Fibroblast of lung (primary cell): ENCODE measurements at places on chromosomes 5 and 9. TPM values are rescaled to one million over a fixed set of nuclear protein-coding genes. Genes with fewer than 3 reads are reported as not detected.

Gene FOXD4L3
- total RNA-seq: under 0.01 TPM in 1 of 2 replicates, not detected in the other

Gene HBEGF
- 1.8 TPM in 2 replicates for total RNA-seq

Gene IL7R
- total RNA-seq: 10.3 and 67.9 TPM in 2 replicates

Gene TAF11L14
- total RNA-seq: not detected in 2 replicates

Gene PCDHGA7
- total RNA-seq: 2.8 and 6.8 TPM in 2 replicates

Gene GABRA6
- total RNA-seq: not detected in 2 replicates

Gene MCTP1
- total RNA-seq: 3.6 and 7.9 TPM in 2 replicates

Gene SLC23A1
- not detected in 2 replicates for total RNA-seq

Gene MAMDC2
- 5.4 and 23.0 TPM in 2 replicates for total RNA-seq

Gene ANKRD33B
- total RNA-seq: 4.1 and 7.8 TPM in 2 replicates

Gene SPATA31E1
- not detected in 2 replicates for total RNA-seq

Gene ELAVL2
- total RNA-seq: under 0.01 and 0.26 TPM in 2 replicates

Gene CMBL
- total RNA-seq: 14.4 and 20.8 TPM in 2 replicates

Gene C9orf153
- 0.17 and 0.51 TPM in 2 replicates for total RNA-seq

Gene SPACA9
- total RNA-seq: 3.1 and 4.3 TPM in 2 replicates

Gene EFNA5
- total RNA-seq: 1.8 and 3.5 TPM in 2 replicates

Gene HAVCR2
- total RNA-seq: 2.5 and 3.6 TPM in 2 replicates

Gene PDCD1LG2
- total RNA-seq: 4.9 and 6.9 TPM in 2 replicates

Gene TRPM3
- total RNA-seq: 0.50 and 0.51 TPM in 2 replicates

Gene IL3
- not detected in 2 replicates for total RNA-seq

Gene EDIL3
- total RNA-seq: 9.2 and 12.1 TPM in 2 replicates
